Dermis blood vessel endothelial cell (primary cell): ENCODE measurements at places on chromosomes 1 and 21.

DNA sequence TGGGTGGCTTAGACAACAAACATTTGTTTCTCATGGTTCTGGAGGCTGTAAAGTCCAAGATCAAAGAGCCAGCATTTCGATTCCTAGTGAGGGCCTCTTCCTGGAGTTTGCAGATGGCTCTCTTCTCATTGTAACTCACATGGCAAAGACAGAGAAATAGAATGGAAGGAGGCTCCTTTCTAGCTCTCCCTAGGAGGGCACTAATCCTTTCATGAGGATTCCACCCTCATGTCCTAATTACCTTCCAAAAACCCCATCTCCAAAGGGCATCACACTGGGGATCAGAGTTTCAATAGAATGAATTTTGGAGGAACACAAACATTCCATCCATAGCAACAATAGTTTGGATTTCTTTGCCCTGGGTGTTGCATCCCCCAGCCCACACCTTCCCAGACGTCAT lies 247.3 kb downstream of the TTLL7 start:
- DNase-seq = no peak

DNA sequence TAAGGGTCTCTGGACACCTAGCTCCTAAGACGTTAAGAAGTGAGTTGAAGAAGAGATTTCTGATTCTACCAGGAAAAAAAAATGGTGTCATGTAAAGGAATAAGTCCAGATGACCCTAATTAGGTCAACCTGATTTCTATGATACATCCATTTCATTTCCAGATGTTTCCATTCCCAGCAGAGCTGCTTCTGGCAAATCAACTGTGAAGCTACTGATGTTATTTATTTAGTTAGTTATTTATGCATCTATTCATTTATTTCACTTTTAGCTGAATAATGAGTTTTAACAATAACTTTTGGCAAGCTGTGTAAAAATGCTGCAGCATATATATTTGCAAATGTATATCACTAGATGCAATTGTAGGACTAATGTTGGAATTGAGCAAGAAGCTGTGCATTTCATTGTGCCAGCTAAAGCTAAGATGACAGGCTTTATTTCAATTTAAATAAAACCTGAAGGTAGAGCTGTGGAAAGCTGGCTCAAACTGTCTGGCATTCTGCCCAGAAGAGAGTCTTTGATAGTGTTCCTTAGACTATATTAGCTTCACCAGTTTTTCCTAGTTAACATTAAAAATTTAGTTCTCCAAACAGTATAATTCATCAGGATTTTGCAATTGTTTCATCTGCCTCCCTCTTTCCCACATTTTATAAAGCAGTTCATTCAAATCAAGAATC lies 1164.4 kb upstream of the ADGRL4 start:
- no peak for DNase-seq

GRCh38 chr21:31286621-31287020 lies 57.4 kb downstream of the TIAM1 start:
- no peak for DNase-seq

DNA sequence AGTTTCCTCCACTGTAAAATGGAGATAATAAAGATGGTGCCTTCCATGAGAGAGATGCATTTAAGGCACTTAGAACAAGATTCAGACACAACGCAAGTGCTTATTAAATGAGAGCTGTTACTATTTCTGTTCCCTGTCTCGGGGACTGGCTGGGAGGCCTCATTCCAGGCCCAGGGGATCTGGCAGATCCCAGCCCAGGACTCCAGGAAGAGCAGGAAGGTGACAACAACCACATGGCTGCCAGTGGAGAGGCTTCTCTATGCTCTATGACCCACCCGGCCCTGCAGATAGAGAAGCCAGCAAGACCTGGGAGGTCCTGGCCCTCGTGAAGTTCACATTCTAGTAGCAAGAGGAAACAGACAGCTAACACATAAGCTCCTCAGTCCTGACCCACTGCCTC lies 175.5 kb downstream of the ACTL8 start:
- DNase-seq = no peak

DNA sequence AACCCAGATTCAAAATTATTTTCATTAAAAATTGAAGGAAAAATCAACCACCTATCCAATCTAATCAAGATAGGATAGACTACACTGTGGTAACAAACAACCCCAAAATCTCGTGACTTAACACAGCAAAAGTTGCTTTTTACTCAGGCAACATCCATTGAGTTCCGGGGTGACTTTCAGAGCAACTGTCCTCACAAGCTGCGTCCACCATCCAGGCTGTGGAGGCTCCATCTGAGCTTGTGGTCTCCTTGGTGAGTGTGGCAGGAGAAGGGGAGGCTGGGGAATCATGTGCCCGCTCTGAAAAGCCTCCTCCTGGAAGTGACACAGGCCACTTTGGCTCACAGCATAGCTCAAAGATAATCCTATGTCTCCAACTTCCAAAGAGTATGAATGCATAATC lies 52.4 kb downstream of the CD2 start:
- DNase-seq = no peak

DNA sequence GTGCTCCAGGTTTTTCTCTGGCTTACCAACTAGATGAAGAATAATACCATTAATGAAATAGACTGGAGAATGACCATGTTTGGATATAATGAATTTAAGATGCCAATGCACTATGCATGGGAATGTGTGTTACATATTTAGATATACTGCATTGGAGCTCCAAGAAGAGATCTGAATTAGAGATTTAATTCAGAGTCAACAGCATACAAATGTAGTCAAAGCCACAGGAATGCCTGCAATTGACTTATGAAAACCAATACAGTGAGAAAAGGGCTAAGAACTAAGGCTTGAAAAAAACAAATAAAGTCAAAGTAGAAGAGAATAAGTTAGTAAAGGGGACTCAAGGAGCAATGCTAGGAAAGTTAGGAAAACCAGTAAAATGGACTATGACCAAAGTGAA lies 59.1 kb downstream of the USP24 start:
- DNase-seq = no peak

DNA sequence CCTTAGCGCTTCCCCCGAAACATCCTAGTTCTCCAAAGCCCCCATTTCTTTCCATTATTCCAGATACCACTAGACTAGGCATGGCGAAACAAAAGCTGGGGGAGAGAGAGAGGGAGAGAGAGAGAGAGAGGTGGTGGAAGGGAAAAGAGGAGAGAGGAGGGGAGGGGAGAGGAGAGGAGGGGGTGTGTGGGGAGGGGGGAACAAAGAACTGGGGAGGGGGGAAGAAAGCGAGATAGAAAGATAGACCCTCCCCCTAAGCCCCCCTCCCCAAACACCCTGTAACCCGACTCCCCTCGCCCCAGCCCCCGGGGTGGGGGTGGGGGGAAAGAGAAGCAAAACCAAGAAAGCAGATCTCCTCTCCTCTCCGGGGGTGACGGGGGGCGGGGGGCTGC lies 352 bp downstream of the MEX3A start:
- no peak for DNase-seq

DNA sequence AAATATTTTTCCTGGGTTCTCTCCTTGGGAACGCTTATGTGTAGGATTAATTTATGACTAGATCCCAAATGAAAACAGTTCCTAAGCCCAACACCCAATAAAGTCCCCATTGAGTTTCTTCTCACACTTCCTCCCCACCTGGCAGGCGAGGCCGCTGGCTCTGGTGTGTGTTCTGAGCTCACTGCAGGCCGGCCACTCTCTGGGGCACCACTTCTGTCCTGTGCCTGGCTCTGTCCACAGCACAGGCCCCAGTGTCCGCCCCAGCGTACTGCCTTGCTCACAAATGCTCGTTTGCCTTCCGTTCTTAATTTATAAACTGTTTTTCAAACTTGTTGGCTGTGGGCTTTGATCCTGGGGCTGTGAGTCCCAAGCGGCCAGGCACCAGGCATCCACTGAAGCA lies 90.6 kb downstream of the TLR5 start:
- DNase-seq = no peak

DNA sequence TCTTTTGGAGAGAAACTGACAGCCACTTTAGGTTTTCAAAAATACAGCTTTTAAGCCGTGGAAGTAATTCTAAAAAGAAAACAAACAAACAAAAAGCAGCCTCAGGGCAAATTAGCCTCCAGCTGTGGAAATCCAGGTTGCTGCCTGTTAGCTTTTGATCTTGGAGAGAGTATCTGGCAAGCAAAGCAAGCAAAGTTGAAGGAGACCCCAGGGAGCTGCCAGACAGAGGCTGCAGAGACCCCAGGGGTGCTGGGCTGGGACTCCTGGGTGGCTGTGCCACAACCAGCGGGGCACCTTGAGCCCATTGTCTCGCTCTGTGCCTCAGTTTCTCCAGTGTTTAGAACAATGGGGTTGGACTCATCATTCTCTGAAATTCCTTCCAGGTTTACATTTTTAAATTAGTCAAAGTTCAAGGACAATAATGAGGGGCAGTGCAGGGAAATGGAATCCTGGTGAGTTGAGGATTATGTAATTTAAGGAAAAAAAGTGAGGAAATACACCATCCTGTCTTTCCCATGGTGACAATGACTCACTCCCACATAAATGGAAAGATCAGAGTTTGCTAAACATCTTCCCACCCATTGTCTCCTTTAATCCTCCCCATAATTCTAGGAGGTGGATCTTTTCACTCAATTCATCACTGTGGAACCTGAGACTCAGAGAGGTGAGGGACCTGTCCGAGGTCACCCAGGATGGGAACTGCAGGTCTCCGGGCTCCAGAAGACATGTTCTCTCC lies 480.5 kb downstream of the MATN1 start:
- no peak for DNase-seq

GRCh38 chr1:161182214-161182613 lies 4.9 kb upstream of the B4GALT3 start:
- DNase-seq = no peak

- no peak for DNase-seq
Observed at GRCh38 chr1:231533240-231533639, 4.8 kb downstream of the TSNAX start.

DNA sequence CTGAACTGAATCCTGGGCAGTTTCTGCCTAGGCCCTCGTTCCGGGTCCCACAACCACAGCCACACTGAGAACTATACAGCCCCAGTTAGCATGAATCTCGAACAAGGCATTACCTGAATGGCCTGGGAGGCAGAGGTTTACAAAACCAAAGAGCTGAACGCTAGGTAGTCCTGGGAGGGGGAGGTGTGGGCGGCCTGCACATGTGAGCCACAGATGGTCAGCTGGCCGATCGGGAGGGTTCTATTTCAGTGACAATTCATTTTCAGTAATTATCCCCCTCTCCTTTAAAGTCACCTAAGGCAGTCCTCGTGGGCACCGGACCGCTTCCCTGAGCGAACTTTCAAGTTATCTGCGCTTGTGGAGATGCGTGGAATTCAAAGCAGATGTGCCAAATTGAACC lies 111.9 kb downstream of the GLIS1 start:
- no peak for DNase-seq

- DNase-seq = no peak
Observed at GRCh38 chr1:72485801-72486200, 203.5 kb upstream of the NEGR1 start.

DNA sequence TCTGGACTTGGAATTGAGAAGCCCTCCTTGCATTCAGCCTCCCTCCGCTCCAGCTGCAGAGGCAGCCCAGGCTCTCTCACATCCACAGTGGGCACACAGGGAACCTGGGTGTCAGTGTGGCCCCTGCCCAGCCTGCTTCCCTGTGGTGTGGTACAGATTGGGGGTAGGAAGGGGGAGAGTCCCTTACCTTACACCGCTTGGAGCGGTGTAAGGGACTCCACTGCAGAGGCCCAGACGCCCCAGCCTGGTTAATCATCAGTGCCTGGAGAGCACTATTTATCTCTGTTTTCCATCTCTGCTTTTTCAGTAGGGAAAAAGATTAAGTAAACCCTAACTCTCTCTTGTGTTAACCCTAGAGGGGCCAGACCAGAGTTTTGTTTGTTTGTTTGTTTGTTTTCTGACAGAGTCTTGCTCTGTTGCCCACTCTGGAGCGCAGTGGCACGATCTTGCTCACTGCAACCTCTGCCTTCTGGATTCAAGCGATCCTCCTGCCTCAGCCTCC lies 803 bp upstream of the RHBG start:
- DNase-seq = no peak

- DNase-seq = no peak
Observed at GRCh38 chr1:211588711-211589110, 9.8 kb upstream of the SLC30A1 start.

GRCh38 chr1:237492359-237492758 lies 398.4 kb downstream of the ZP4 start:
- no peak for DNase-seq

GRCh38 chr1:195717651-195718050 lies 890.6 kb downstream of the KCNT2 start:
- DNase-seq = no peak

GRCh38 chr1:36084497-36085115 lies 712 bp downstream of the TEKT2 start:
- peak; percentile 28 for DNase-seq

GRCh38 chr1:244393604-244394176 lies 58.0 kb downstream of the ADSS2 start:
- DNase-seq = no peak

DNA sequence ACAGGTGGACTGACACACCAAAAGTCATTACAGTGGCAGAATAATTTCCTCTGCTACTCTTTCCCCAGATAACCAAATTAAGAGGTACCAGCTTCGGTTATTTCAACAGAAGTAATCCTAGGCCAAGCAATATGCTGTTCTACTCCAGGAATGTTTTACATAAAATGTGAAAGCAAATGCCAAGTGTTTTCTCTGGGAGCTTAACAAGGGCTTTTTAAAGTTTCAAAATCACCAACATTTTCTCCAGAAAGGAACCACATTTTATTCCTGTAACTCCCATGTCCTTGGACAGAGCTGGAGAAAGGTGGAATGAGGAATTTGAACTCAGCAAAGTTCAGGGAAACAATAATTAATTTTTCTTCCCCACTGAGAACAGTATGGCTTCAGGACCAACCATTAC lies 27.2 kb downstream of the CNN3 start:
- no peak for DNase-seq

DNA sequence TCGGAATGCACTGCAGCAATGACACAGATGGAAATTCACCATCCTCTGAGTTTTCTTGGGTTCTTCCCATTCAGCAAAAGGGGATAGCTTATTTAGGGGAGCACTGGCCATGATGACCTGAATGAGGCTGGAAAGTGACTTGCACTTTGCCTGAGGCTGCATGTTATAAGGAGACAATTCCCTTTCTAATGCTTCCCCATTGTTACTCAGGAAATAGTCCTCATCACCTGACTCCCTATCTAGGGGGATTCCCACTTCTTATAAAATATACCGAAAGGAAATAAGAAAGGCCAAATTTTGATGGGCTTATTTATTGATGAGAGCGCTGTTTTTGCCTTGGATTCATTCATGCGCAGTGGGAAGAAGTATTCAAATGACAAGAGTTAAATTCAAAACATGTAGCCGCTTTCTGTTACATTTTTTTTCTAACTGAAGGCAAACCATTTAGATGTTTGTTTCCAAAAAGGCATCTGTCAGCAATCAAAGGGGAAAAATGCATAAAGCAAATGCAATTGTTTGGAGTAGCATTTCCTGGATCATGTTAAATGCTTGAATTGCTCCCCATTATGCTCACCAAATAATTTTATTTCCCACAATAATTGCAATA lies 220.3 kb upstream of the NFIA start:
- no peak for DNase-seq

GRCh38 chr1:94122201-94122970 lies 1.4 kb upstream of the ABCA4 start:
- peak; percentile 19 for DNase-seq

- DNase-seq = no peak
Observed at GRCh38 chr1:67893126-67893495, 59.8 kb upstream of the GNG12 start.

- no peak for DNase-seq
Observed at GRCh38 chr1:237814319-237814924, 76.3 kb downstream of the ZP4 start.
